ENCODE measurements at places on chromosomes 4 and X.

GRCh38 chr4:36285784-36286480 is 4.5 kb downstream of the DTHD1 start:
- DNase-seq: no peak

- DNase-seq: no peak
Measured at GRCh38 chr4:94491322-94491721, 39.6 kb downstream of the PDLIM5 start.

DNA sequence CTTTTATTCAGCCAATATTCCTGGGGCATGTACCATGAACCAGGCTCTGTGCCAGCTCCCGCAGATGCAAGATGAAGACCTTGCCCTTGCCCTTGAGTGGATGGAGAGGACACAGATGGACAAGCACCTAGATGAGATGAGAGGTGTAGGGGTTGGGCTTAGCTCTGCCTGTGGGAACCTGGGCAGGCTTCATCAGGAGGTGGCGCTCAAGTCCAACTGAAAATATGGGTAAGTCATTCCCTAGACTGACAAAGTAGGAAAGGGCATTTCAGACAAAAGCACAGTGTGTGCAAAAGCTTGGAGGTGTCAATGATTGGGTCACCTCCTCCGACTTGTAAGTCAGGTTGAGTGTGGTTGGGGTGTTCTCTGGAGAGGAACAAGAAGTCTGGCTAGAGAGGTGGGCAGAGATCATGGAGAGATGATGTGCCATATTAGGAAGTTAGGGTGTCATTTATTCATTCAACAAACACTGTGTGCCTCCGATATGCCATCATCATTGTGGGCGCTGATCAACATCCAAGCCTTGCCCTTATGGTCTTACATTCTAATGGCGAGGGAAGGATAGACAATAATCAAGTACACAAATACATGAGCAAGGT is 64.6 kb downstream of the ANAPC4 start:
- no peak for DNase-seq

GRCh38 chr4:2400841-2401609 is 17.4 kb downstream of the ZFYVE28 start:
- no peak for DNase-seq

- DNase-seq: no peak
Measured at GRCh38 chr4:165308166-165308565, 19.3 kb upstream of the MSMO1 start.

DNA sequence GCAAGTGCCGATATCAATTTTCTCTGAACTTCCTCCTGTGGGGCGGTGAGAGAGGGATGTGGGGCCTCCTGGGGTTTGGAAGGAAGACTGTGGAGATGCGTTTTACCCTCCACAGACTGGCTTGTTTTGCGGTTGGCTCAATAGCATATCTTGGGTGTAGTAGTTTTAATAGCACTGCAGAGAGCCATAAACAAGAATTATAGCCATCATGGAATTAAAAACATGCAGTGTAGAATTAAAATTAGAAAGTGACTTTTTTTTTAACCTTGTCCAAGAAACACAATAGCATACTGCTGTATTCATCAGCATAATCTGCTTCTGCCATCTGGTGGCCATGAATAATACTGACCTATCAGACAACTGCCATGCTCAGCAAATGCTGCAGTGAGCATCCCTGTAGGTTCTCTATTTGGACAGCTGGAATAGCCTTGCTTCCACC is 47.3 kb upstream of the SCML1 start:
- no peak for DNase-seq

DNA sequence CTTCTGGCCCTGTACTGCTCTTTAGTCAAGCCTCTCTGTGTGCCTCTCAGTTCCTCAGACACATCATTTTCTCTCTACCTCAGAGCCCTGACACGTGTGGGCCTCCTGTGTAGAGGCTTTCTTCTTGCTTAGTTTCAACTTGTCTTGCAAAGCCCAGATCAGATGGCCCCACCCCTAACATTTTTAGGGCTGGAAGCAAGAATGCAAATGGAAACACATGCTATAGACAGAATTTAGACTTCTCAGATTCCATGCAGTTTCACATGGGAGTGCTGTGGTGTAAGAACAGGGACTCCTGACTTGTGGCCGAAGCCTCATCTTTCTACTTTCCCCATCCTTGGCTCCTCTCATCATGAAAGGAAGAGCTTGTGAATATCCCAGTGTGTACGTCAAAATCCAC is 350.7 kb downstream of the DCHS2 start:
- DNase-seq: no peak

DNA sequence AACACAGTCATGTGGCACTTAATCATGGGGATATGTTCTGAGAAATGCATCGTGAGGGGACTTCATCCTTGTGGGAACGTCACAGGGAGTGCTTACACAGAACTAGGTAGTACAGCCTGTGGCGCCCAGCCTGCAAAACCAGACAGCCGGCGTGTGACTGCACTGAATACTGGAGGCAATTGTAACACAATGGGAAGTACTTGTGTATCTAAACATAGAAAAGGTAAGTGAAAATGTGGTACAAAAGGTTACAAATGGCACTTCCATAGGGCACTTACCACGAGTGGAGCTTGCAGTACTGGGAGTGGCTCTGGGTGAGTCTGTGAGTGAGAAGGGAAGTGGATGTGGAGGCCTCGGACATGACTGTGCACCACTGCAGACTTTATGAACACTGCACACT is 5.2 kb downstream of the TLR3 start:
- DNase-seq: no peak

GRCh38 chr4:174467107-174467506 is 55.2 kb downstream of the HPGD start:
- no peak for DNase-seq
